ENCODE measurements at places on chromosomes 4 and X.

DNA sequence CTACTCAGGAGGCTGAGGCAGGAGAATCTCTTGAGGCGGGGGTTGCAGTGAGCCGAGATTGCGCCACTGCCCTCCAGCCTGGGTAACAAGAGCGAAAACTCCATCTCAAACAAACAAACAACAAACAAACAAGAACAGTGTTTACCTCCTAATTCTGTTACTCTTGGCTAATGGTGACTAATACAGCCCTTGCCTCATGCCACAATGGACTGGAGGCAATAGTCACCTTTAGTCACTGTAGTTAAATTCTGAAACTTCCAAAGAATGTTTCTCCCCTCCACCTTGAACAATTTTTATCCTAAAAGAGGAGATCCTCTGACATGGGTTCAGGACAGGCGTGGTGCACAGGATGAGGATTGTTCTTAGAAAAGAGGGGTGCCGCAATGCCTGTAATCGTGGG lies 241.2 kb upstream of the CTSO start:
- no peak for DNase-seq

DNA sequence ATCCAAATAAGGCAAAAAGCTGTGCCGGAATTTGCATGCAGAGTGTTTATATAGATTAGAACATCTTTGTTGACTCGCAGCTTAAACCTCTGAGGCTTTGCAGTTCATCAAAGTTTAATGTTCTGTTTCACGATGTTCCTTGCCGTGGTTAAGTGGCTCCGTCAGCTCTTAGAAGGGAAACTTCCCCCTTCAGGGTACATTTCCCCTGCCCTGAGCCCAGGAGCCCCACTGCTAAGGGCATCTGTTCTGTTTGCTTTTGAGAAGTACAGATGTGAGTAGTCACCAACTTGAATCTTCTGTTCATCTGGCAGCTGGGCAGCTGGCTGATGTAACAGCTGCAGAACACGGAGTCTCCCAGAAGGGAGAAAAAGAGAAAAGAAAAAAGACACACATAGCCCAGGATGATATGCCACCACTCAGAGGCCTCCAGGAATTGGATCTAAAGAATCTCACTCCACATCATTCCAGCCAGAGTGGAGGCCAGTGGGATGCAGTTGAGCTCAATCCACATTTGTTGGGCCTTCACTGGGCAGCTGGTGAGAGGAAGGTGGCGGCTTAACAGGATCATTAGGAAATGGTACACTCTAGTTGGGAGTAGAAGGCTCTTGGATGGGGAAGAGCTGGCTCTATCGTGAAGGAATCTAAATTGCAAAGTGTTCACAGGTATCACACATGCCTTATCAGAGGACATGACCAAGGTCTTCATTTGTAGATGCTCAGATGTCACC lies 178.7 kb upstream of the RBPJ start:
- DNase-seq, result no peak

DNA sequence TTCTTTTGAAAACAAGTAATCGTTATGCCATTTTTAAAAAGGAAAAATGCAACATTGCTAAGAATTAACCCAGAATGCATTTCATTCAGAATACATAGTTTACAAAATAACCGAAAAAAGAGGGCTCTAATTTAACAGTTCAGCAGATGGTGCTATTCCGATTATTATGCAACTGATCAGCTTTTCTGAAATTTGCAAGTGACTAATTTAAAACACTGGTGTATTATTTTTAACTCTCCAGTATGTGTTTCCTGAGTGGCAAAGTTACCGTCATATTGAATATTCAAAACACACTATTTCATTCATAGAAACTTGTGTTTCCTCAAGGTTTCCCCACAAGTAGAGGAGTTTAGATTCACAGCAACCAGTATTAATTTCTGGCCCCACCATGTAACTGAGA lies 21.1 kb downstream of the ZBTB49 start:
- DNase-seq, result no peak

GRCh38 chr4:127959794-127960193 lies 5.2 kb downstream of the MFSD8 start:
- no peak for DNase-seq

GRCh38 chr4:108361886-108362285 lies 193.2 kb upstream of the LEF1 start:
- no peak for DNase-seq

DNA sequence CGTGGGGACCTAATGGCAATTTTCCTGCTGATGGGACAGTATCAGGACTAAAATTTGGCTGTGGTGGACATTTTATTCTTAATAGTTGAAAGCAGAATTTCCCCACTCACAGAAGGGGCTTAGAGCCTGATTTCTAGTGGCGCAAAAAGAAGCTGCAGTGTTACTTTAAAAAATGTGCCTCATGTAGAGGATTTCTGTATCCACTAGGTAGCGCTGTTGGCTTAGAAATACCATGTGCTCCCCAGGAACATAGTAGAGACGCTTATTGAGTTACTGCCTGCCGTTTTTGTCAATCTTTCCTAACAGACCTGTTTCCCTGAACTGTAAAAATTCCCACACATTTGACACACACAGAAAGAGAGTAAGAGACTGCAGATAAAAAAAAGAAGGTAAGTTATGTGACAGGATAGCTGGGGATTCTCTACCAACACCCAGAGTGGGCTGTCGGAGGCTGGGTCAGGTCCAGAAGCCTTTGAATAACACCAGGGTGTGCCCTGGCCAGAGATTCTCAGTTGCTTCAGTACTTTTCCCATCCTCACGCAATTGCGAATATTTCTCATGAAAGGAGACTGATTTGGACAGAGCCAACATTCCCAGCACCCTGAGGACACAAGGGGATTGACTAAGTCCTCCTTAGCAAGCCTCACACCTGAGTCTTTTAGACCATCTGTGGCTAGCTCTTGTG lies 88.4 kb downstream of the ZXDA start:
- no peak for DNase-seq

- no peak for DNase-seq
These were observed 35.7 kb downstream of the MAGEB17 start for GRCh38 chrX:16202943-16203342.

DNA sequence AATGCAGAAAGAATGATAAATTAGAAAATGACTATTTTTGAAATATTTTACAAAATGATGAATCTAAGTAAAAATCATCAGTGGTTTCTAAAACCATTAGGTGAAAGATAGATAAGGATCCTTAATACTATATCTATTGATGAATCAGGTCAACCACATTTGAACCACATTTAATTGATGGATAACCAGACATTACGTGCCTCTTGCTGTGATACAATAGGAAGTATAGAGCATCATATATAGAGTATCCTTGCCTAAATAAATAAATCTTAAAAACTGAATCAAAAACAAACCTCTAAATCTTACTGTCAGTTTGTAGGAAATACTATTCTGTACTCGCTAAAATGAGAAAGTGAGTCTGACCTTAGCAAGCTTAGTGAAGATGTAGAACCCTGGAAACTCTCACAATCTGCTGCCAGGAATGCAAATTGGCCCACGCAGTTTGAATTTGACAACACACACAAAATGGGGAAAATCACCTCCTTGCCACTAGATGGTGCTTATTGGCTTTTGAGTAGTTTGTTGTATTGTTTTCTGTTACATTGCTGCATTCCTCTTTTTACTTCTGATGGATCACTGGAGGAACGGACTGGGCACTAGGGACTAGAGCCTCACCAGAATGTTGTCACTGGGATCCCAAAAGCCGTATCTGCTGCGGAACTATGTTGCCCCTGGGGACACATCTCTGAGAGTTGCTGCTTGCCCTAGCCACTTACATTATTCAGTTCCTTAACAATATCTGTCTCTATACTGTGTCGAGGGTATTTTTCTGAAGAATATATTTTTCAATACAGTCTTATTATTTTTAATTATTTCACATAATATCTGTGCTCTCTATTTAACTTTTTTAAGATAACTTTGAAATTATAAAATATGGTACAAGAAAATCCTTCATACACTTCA lies 25.4 kb upstream of the SLAIN2 start:
- no peak for DNase-seq

- no peak for DNase-seq
These were observed 652.2 kb upstream of the DIPK2B start for GRCh38 chrX:45852884-45853283.

All from stimulated activated CD8-positive, alpha-beta memory T cell treated with anti-CD3 and anti-CD28 coated beads, Interleukin-12 subunit alpha, Interleukin-12 subunit beta, amount 100 ng/mL, for 1 hour (primary cell).